ENCODE measurements at places on chromosomes 7 and 10.

GRCh38 chr7:53602817-53603418 is 567.5 kb downstream of the POM121L12 start:
- H3K27ac ChIP-seq, result no peak overlapping the region
- H3K27me3 ChIP-seq, result no peaks in the 10 kb centered on the region
- H3K36me3 ChIP-seq, result no peaks in the 10 kb centered on the region
- no peak overlapping the region for H3K4me3 ChIP-seq
- H3K4me1 ChIP-seq, result peaks cover 4% of the 10 kb centered on the region
- no peak for DNase-seq

- H3K36me3 ChIP-seq, result no peaks in the 10 kb centered on the region
- no peak for DNase-seq
- no peaks in the 10 kb centered on the region for H3K4me1 ChIP-seq
- no peak overlapping the region for H3K4me3 ChIP-seq
These were observed 35.9 kb upstream of the SKAP2 start for GRCh38 chr7:26900251-26900650.

GRCh38 chr10:15201589-15202300 is 33.3 kb upstream of the NMT2 start:
- no peak overlapping the region for H3K4me3 ChIP-seq
- H3K4me1 ChIP-seq, result peaks cover 11% of the 10 kb centered on the region
- no peak for DNase-seq
- H3K36me3 ChIP-seq, result no peaks in the 10 kb centered on the region

GRCh38 chr7:157856873-157857577 is 520.2 kb downstream of the DNAJB6 start:
- no peaks in the 10 kb centered on the region for H3K36me3 ChIP-seq
- H3K27ac ChIP-seq, result no peak overlapping the region
- no peaks in the 10 kb centered on the region for H3K27me3 ChIP-seq
- DNase-seq, result no peak
- no peaks in the 10 kb centered on the region for H3K4me1 ChIP-seq

DNA sequence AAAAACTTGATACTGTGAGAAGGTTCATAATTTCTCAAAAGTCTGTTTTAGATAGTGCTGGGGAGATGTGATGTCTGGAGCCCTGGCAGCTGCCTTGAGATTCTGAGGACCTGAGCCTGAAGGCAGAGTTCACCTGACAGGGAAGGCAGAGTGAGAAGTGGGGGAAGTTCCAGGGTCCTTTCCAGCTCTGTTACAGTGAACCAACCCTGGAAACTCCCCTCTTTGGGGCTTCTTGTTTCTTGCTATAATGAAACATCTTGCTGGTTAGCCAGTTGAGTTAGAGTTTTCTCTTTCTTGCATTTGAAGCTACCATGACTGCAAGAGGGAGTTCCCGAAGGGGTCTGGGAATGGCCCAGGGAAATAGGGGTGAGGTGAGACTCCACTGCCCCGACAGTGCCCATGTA is 158.9 kb upstream of the TNRC18 start:
- no peaks in the 10 kb centered on the region for H3K36me3 ChIP-seq
- no peak overlapping the region for H3K4me3 ChIP-seq
- no peak for DNase-seq
- no peaks in the 10 kb centered on the region for H3K27me3 ChIP-seq

- no peak within 1 kb of the TSS for H3K27ac ChIP-seq
- peaks cover 20% of the 10 kb centered on the region for H3K27me3 ChIP-seq
- peaks cover 23% of the 10 kb centered on the region for H3K4me1 ChIP-seq
- H3K4me3 ChIP-seq, result peak within 1 kb of the TSS; percentile 59
- no peak for DNase-seq
- no peaks in the 10 kb centered on the region for H3K36me3 ChIP-seq
These were observed at the start of gene ADCY1 for GRCh38 chr7:45573661-45574415. Gene ADCY1, plus strand, starts transcription at chr7:45574368. Its CDS starts 176 bp downstream, at chr7:45574544.

GRCh38 chr7:22549667-22550513 is 49.9 kb upstream of the STEAP1B start:
- H3K4me1 ChIP-seq, result peaks cover 11% of the 10 kb centered on the region
- H3K27ac ChIP-seq, result no peak overlapping the region
- no peaks in the 10 kb centered on the region for H3K27me3 ChIP-seq
- no peaks in the 10 kb centered on the region for H3K36me3 ChIP-seq
- peak overlapping the region; percentile 33 for H3K4me3 ChIP-seq

DNA sequence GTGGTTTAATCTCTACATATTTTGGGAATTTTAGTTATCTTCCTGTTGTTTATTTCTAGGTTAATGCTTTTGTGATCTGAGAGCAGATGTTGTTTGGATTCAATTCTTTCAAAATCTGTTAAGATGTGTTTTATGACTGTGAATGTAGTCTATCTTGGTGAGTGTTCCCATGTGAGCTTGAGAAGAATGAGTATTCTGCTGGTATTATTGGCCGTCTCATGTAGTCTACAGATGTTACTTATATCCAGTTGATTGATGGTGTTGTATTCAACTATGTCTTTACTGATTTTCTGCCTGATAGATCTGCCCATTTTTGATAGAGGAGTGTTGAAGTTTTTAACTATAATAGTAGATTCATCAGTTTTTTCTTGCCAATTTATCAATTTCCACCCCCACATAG is 141.4 kb upstream of the FOXP2 start:
- H3K27me3 ChIP-seq, result no peaks in the 10 kb centered on the region
- H3K4me3 ChIP-seq, result no peak overlapping the region
- no peak for DNase-seq
- no peak overlapping the region for H3K27ac ChIP-seq
- no peaks in the 10 kb centered on the region for H3K36me3 ChIP-seq

DNA sequence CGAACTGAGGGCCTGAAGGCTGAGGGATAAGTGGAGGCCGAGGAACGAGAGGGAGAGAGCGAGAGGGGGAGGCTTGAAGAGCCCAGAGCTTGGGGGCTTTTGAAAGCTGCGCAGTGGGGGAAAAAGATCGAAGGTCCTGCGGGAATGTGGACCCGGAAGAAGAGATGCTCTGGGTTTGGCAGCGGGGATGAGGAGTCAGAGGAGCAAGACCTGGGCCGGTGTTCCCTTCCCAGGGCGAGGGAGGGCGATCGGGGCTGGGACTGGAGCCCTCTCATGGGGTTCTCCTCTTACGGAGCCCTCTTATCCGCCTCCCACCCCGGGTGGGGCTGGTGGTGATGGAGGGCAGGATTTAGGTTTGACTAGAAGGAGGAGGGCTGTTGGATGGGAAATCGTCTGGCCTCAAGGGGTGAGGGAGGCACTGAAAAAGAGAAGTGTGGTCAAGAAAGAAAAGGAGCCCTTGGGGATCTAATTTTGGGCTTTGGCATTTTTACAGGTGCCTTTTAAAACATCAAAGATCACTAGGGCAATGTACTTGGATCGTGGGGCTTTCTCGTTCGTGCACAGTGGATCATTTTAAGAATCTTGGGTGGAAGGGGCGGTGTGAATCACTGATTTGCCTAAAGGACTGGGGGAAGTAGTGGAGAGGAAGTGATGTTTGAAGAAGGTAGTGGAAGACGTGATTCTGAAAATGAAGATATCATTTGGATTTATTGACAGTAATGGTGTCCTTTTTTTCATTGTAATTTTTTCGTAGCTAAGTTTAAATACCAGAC is 637 bp downstream of the SAMD8 start:
- no peak for DNase-seq
- peak overlapping the region; percentile 98 for H3K27ac ChIP-seq
- H3K4me1 ChIP-seq, result peaks cover 40% of the 10 kb centered on the region
- H3K27me3 ChIP-seq, result no peaks in the 10 kb centered on the region

DNA sequence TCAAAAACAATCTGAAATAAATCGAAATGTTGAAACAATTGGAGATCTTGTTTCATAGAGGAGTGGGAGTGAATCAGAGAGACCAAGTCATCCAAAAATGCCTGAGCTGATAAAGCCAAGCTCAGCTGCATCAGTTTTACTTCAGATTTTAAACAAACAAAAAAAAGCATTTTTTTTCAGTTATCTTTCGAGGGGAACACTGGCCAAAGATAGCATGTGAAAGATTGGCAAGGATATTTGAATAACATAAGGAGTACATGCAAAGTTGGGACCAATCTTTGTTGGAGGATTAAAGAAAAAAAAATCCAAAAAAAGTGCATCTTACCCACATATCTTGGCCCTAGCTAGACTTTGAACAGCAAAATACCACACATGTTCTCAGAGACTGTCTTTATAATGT is 47.2 kb downstream of the RHOBTB1 start:
- no peak overlapping the region for H3K27ac ChIP-seq
- DNase-seq, result no peak
- H3K4me1 ChIP-seq, result peaks cover 60% of the 10 kb centered on the region
- no peak overlapping the region for H3K4me3 ChIP-seq

DNA sequence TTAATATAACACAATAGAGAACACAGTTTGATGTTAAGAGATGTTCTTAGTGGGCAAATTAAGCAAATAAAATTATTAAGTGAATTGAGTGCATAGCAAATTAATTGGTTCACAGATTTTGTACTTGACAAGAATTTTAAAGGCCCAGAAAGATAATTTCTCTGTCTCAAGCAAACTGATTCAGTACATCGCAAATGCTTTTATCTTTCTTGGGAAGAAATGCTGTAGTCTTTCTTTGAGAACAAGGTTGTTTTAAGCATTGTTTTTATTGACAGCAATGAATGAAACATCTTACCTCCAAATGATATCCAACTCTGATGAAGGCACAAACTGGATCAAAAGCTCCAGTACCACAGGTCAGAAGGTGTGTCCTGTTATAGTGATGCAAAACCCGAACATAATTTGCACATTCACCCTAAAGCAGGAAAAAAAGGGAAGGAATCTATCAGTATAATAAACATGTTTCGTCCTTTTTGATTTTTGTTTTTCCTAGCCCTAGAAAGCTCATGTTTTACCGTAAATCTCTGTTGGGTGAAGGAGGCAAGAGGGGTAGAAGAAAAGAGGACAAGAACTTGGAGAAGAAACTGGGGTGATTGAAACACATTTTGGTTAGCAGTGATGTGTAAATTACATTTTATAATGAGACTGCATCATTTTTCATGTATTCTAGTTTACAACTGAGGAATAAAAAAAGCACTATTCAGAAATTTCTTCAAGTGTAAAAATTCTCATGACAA is 182.6 kb downstream of the SEMA3E start:
- H3K27me3 ChIP-seq, result no peaks in the 10 kb centered on the region
- no peak overlapping the region for H3K4me3 ChIP-seq
- H3K4me1 ChIP-seq, result peaks cover 3% of the 10 kb centered on the region
- no peak for DNase-seq
- no peak overlapping the region for H3K27ac ChIP-seq
- H3K36me3 ChIP-seq, result no peaks in the 10 kb centered on the region

- no peaks in the 10 kb centered on the region for H3K27me3 ChIP-seq
- no peak for DNase-seq
- H3K36me3 ChIP-seq, result no peaks in the 10 kb centered on the region
- no peaks in the 10 kb centered on the region for H3K4me1 ChIP-seq
- H3K27ac ChIP-seq, result no peak overlapping the region
These were observed 254.0 kb downstream of the USP6NL start for GRCh38 chr10:11357439-11357838.

DNA sequence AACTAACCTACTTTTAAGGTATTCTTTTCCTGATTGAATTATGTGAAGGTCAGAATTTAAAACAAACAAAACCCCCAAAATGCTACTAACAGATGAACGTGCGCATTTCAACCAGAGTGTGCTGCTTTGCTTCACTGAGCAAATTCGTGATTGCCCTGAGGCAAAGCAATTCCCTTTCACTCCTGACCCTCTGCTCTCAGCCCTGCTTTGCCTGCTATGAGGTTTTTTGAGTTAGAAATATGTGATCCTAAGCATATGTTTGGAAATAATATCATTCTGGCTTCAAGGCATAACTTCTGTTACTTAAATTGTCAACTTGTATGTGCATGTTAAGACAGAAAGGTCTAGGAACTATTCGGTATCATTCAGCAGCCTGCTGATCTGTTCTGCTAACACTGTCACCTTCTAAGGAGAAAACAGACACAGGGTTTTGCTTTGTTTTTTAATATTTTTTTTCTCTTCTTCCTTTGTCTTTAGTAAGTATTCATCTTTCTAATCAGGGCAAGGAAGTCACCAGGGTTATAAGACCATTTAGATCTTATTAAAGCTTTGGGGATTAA is 124.2 kb downstream of the GNAT3 start:
- no peak for DNase-seq
- no peaks in the 10 kb centered on the region for H3K27me3 ChIP-seq
- H3K27ac ChIP-seq, result no peak overlapping the region
- H3K36me3 ChIP-seq, result no peaks in the 10 kb centered on the region
- H3K4me3 ChIP-seq, result no peak overlapping the region
- H3K4me1 ChIP-seq, result peaks cover 20% of the 10 kb centered on the region

DNA sequence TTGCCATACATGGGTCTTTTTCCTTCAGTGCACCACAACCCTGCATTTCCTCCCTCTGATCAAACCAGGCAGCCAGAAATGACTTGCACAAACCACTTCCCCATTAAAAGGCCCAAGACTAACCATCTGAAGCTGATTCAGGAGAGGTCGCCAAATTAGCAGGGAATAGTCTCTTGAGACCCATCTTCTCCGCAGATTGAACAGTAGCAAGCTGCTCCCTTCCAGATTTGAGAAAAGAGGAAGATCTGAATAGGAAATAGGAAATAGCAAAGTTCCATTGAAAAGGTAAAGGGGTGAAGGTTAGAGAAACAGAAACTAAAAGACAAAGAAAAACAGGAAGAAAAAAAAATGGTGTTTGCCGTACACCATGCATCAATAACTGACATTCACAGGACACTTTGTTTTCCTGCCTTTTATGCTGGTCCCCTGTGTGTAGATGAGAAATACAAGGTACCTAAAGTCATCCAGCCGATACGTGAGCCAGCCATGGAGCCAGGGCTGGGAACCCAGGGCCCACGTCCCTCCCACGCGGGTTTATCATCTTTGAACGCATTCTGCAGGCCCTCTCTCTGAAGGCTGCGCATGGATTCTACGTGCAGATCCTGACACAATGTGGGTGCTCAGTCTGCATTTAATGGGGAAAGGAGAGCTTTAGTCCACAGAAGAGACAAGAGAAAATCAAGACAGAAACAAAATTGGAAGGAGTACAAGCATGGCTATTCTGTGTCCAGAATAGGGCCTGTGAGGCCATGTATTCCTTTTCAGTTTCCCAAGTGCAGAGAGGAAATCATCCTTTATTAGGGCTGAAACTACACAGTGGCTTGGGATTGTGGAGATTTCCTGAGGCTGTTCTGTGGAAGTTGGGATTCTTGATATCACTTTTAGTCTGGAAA is 268.4 kb upstream of the NPVF start:
- H3K36me3 ChIP-seq, result no peaks in the 10 kb centered on the region
- H3K27me3 ChIP-seq, result no peaks in the 10 kb centered on the region
- DNase-seq, result peak; percentile 75
- no peak overlapping the region for H3K4me3 ChIP-seq
- peaks cover 5% of the 10 kb centered on the region for H3K4me1 ChIP-seq
- no peak overlapping the region for H3K27ac ChIP-seq

GRCh38 chr7:87552351-87552900 is 48.3 kb downstream of the ABCB1 start:
- H3K36me3 ChIP-seq, result no peaks in the 10 kb centered on the region
- DNase-seq, result no peak
- no peaks in the 10 kb centered on the region for H3K27me3 ChIP-seq
- H3K4me1 ChIP-seq, result no peaks in the 10 kb centered on the region

DNA sequence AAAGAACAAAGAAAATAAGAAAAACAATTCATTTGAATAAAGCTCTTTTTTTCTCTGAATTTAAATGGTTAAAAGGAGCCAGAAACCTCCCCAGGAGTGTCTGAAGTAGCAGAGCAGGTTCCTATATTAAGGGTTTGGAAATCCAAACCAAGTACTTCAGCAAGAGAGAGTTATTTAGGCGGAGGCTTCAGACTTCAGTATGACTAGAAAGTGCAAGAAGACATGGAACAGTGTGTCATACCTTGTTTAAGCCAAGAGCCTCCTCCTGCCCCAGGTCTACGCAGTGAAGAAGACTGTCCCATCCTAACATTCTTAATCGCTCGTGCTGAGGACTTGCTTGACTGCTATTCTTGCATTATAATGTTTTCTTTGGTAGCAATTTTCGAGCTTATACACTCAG is 51.3 kb downstream of the ODAD2 start:
- H3K4me1 ChIP-seq, result no peaks in the 10 kb centered on the region
- no peaks in the 10 kb centered on the region for H3K36me3 ChIP-seq
- H3K27me3 ChIP-seq, result no peaks in the 10 kb centered on the region
- H3K4me3 ChIP-seq, result no peak overlapping the region

Data from esophagus muscularis mucosa (tissue), 4 donors.